Esophagus muscularis mucosa (tissue), 4 donors: ENCODE measurements at places on chromosomes 12 and 14. TPM values are rescaled to one million over a fixed set of nuclear protein-coding genes. Genes with fewer than 3 reads are reported as not detected.

MYF5 gene
- not detected for total RNA-seq

DNA sequence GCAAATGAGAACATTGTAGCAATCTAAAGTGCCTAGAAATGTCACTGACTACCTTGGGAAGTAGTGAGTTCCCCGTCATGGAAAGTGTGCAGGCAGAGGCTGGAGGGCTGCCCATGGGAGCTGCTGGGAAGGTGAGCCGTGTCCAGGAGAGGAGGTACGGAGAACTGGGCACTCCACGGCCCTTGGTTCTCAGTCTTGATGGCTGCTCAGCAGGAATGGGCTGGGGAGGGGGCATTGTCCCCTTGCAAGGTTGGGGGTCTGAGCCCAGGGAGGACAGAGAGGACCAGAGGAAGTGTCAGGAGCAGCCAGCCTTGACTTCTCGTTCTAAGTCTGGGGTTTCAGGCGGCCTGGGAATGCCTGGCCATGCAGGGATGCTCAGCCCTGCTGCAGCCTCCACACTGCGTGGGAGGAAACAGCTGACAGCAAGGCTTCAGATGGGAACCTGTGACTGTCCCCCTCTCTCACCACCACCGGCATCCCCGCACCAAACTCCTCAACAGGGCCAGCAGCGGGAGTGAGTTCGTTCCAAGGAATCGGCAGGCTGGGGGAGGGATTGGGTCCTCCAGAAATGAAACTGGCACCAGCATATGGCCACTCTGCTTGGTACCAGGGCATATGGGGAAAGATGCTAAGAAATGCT, 140.2 kb downstream of the BCL11B start:
- no peaks in the 10 kb centered on the region for H3K36me3 ChIP-seq
- peak; percentile 83 for DNase-seq
- no peaks in the 10 kb centered on the region for H3K27me3 ChIP-seq
- no peak overlapping the region for H3K27ac ChIP-seq
- no peak overlapping the region for H3K4me3 ChIP-seq

DNA sequence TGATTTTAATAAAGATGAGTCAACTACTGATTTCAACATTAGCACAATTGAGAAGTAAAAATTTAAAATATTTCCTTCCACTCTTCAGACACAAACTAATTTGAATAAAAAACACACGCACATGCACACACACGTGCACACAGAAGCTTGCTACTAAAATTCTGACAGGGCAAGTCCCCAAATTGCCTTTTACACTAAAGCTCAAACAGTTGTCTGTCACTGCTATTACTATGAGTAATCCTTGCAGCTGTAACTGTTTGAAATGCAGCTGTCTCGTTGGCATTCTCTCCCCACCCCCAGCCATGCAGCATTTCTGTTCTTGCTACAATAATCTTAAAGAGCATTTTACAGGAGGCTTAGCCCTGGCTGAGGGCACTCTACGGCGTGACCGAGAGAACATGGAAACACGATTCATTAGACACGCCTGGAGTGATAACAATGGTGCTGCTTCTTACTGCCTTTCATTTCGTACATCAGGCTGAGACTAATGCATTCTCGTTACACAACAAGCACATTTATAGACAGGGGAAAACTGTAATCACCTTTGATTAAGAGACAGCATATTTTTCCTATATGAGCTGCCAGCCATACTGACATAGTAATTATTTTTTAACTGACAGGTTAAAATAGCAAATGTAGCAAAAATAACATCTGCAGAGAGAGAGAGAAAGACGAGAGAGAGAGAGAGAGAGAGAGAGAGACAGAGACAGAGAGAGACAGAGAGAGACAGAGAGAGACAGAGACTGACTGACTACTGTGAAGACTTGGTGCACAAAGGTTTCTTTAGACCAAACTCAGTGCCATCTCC, 153.8 kb downstream of the MED13L start:
- no peaks in the 10 kb centered on the region for H3K27me3 ChIP-seq
- H3K4me1 ChIP-seq: peaks cover 97% of the 10 kb centered on the region
- H3K27ac ChIP-seq: no peak overlapping the region

DNA sequence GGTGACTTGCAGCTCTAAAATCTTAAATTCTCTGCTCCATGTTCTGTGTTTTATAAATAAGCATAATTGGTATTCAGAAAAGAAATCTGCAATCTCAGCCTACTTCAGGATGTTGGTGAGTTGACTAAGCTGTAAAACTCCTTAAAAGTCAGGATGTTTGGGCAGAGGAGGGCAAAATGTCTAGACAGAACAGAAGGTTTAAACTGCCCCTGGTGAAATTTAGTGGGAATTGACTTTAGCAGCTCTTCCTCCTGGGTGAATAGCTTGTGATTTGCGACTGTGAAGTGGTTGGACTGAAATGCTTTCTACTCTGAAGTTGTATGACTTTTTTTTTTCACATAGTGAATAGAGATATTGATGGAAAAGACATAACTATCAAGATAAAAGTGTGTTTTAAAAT, 85.8 kb downstream of the CAND1 start:
- no peaks in the 10 kb centered on the region for H3K27me3 ChIP-seq
- H3K36me3 ChIP-seq: no peaks in the 10 kb centered on the region
- H3K4me1 ChIP-seq: peaks cover 29% of the 10 kb centered on the region
- DNase-seq: no peak

GRCh38 chr12:47967461-47968321, 4.3 kb downstream of the TMEM106C start:
- H3K36me3 ChIP-seq: peaks cover 23% of the 10 kb centered on the region
- peak overlapping the region; percentile 10 for H3K27ac ChIP-seq
- no peaks in the 10 kb centered on the region for H3K27me3 ChIP-seq
- DNase-seq: no peak

GRCh38 chr12:87428701-87429277, 600.4 kb downstream of the C12orf50 start:
- H3K4me3 ChIP-seq: no peak overlapping the region
- H3K27me3 ChIP-seq: no peaks in the 10 kb centered on the region
- no peaks in the 10 kb centered on the region for H3K36me3 ChIP-seq
- no peaks in the 10 kb centered on the region for H3K4me1 ChIP-seq
- DNase-seq: no peak

RPAP3 gene
- total RNA-seq: 17.9 TPM

KRT1 gene
- total RNA-seq: not detected

GRCh38 chr12:60872219-60872618, 1276.4 kb downstream of the SLC16A7 start:
- H3K4me1 ChIP-seq: peaks cover 9% of the 10 kb centered on the region
- no peak overlapping the region for H3K27ac ChIP-seq
- DNase-seq: no peak
- H3K27me3 ChIP-seq: no peaks in the 10 kb centered on the region

FRS2 gene
- total RNA-seq: 48.5 TPM

DENND5B gene
- total RNA-seq: 18.5 TPM

GRCh38 chr12:52086944-52087835, 7.7 kb downstream of the SMIM41 start:
- H3K4me1 ChIP-seq: peaks cover 15% of the 10 kb centered on the region
- no peaks in the 10 kb centered on the region for H3K27me3 ChIP-seq
- DNase-seq: no peak
- H3K36me3 ChIP-seq: no peaks in the 10 kb centered on the region
- H3K27ac ChIP-seq: no peak overlapping the region

GRCh38 chr12:75955251-75955650, 76.3 kb downstream of the PHLDA1 start:
- H3K36me3 ChIP-seq: no peaks in the 10 kb centered on the region
- DNase-seq: no peak
- H3K27me3 ChIP-seq: no peaks in the 10 kb centered on the region
- H3K4me3 ChIP-seq: no peak overlapping the region

GRCh38 chr14:20999591-20999990, 498 bp downstream of the SLC39A2 start:
- H3K27me3 ChIP-seq: no peaks in the 10 kb centered on the region
- H3K4me1 ChIP-seq: no peaks in the 10 kb centered on the region
- H3K27ac ChIP-seq: no peak overlapping the region
- H3K36me3 ChIP-seq: peaks cover 26% of the 10 kb centered on the region

DNA sequence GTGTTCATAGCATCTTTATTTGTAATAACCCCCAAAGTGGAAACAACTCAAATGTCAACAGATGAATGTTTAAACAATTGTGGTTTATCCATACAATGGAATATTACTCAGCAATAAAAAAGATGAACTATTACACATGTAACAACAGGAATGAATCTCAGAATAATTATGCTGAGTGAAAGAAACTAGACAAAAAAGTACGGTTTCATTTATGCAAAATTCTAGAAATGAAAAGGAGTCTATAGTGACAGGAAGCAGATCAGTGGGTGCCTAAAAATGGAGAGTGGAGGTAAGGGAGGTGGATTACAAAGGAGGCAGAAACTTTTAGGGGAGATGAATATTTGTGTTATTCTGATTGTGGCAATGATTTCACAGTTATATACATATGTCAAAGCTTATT, 4.8 kb downstream of the PRKCH start:
- no peaks in the 10 kb centered on the region for H3K27me3 ChIP-seq
- no peaks in the 10 kb centered on the region for H3K36me3 ChIP-seq
- H3K27ac ChIP-seq: peak overlapping the region; percentile 46
- no peak overlapping the region for H3K4me3 ChIP-seq
- H3K4me1 ChIP-seq: peaks cover 13% of the 10 kb centered on the region

SNRNP35 gene
- total RNA-seq: 12.1 TPM

DNA sequence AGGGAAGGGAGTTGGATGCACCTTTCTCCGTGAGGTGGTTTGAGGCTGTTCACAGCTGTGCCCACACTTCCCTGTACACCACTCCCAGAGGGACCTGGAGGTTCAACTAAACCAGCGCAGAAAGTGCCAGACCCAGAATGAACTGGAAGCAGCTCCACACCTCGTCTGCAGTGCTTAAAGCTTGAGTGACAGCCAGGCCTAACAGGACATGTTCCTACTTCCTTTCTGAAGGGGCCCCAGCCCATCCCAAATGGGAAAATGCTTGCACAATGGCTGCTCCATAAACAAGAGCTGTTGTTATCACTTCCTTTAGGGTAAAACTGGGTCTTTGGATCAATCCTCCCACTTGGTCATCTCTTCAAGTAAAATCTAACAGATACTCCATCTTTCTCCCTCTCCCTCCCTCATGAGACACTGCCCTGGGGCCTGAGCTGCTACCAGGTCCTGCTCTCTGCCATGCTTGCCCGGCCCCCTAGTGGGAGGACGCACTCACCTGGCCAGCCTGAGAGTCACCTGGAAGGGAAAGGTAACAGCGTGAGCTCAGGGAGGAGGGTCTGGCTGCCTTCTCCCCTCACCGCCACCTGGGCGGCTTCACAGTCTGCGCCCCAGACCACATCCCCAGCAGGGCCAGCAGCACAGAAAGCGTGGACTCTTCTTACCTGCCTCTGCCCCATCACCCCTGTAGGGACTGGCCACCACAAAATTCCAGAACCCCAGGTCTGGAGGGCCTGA, 33.5 kb downstream of the ISCA2 start:
- H3K36me3 ChIP-seq: no peaks in the 10 kb centered on the region
- no peaks in the 10 kb centered on the region for H3K27me3 ChIP-seq
- no peak overlapping the region for H3K4me3 ChIP-seq
- no peak for DNase-seq
- H3K27ac ChIP-seq: no peak overlapping the region
- H3K4me1 ChIP-seq: peaks cover 5% of the 10 kb centered on the region

- peaks cover 31% of the 10 kb centered on the region for H3K4me1 ChIP-seq
- H3K27me3 ChIP-seq: no peaks in the 10 kb centered on the region
- H3K27ac ChIP-seq: no peak overlapping the region
- H3K36me3 ChIP-seq: no peaks in the 10 kb centered on the region
- H3K4me3 ChIP-seq: no peak overlapping the region
- DNase-seq: no peak
Observed at GRCh38 chr12:116937640-116938039, 26.9 kb downstream of the FBXW8 start.

NABP2 gene
- total RNA-seq: 27.0 TPM

DNA sequence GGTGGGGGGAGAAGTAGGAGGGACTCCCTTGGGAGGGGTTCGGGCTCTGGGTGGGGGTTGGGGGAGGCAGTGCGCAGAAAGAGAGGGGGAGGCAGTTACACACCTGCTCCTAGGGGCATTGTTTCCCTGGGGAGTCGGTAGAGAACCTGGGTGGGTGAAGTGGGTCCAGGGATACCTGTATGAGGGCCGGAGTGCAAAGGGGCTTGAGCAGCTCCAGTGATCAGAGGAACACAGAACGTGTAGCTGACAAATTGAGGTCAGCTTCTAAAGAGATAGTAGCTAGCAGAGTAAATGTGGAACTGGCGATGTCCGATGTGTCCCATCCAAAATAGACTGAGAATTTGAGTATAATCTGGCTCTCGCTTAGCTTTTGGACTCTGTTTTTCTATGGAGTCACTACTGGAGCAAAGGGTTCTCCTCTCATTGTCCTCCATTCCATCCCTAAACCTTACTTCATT, 502 bp downstream of the SMARCD1 start:
- DNase-seq: no peak
- peaks cover 32% of the 10 kb centered on the region for H3K36me3 ChIP-seq
- peak overlapping the region; percentile 98 for H3K27ac ChIP-seq
- H3K27me3 ChIP-seq: no peaks in the 10 kb centered on the region
